Activated T-cell treated with anti-CD3 and anti-CD28 coated beads for 1 hour (primary cell): ENCODE measurements at places on chromosomes 5 and 9.

- no peak for DNase-seq
Measured at GRCh38 chr9:130864541-130864940, 29.5 kb downstream of the ABL1 start.

- peak; percentile 55 for DNase-seq
Measured at GRCh38 chr5:73451224-73452130, 2.9 kb upstream of the FOXD1 start.

- DNase-seq, result no peak
Measured at GRCh38 chr9:37732086-37732741, 21.4 kb upstream of the TRMT10B start.

DNA sequence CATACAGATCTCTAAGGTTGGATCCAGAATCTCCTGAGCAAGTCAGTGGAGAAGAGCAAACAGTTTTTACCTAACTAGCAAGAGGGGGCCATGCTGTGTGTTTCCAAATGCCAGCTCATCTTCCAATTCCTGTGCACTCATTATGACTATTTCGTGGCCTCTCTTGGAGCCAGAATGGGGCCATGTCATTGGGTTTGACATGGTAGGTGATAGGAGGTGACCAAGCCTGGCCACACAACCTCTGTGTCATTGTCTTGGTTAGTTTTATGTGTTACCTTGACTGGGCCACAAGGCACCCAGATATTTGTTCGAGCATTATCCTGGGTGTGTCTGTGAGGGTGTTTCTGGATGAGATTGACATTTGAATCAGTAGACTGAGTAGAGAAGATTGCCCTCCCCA lies 206.2 kb downstream of the HSPA4 start:
- DNase-seq, result no peak

DNA sequence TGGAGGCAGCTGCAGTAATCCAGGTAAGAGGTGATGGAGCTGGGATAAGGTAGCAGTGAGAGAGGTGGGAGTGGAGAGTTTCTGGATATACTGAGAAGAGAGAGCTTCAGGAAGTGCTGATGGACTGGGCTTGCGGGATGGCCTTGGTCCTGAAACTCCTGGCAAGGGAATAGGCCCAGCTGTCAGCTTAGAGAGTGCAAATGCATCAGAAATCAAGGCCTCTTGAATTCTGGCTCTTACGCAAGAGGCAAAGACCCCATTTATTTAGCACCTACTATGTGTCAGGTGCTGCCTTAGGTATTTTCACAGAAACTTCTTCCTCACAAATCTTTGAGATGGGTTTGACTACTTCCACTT lies 227.2 kb upstream of the MAP3K1 start:
- no peak for DNase-seq

- DNase-seq, result peak; percentile 92
Measured at GRCh38 chr5:163505368-163506094, at the start of gene MAT2B. Gene MAT2B (plus strand): TSS chr5:163505619. CDS start chr5:163505687, 68 bp downstream.

GRCh38 chr9:23736293-23736692 lies 89.7 kb downstream of the ELAVL2 start:
- no peak for DNase-seq

- DNase-seq, result no peak
Measured at GRCh38 chr5:177314376-177315342, 3.0 kb upstream of the MXD3 start.

DNA sequence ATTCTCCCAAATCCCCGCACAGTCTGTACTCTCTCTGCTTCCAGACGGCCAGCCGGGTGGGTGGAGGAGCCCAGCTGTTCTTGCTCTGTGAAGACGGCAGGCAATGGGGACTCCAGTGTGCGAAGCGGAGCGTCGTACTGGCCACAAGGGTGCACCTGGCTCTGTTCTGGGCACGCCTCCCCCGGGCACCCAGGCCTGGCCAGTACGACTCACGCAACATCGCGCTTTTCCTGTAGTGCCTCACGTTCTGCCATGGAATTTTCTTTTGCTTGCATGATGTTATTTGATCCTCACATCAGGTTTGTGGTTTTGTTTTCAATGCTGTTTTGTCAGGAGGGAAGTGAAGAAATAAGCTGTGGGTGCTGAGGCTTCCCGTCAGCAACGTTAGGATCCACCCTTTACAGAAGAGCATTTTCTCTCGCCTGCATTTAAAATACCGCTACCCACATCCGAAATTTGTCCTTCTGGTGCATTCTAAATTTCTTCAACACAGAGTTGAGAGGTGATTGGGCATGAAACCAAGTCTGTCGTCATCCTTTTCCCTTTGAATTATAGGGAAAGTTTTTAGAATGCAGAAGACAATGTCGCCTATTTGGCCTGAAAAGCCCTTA lies 311.7 kb downstream of the TRIM36 start:
- no peak for DNase-seq

DNA sequence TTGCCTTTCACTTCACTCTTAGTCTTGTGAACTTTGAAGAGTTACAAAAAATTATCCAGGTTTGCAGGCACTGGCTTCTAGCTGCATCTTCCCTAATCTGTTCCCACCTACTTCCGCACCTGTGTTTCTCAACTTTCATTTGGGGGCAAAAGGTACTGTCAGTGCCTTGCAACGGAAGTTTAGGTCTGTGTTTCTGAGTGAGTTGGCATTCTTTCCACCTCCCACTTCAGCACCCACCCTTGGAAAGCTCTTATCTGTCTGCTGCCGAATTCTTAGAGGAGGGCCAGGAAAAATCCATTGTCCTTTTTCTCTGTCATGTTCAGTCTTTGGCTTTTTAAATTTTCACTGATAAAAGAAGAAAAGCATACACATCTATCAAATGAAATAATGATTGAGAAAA lies 89.7 kb upstream of the RASGRF2 start:
- DNase-seq, result no peak

GRCh38 chr5:125775896-125776295 lies 647.3 kb upstream of the GRAMD2B start:
- no peak for DNase-seq

DNA sequence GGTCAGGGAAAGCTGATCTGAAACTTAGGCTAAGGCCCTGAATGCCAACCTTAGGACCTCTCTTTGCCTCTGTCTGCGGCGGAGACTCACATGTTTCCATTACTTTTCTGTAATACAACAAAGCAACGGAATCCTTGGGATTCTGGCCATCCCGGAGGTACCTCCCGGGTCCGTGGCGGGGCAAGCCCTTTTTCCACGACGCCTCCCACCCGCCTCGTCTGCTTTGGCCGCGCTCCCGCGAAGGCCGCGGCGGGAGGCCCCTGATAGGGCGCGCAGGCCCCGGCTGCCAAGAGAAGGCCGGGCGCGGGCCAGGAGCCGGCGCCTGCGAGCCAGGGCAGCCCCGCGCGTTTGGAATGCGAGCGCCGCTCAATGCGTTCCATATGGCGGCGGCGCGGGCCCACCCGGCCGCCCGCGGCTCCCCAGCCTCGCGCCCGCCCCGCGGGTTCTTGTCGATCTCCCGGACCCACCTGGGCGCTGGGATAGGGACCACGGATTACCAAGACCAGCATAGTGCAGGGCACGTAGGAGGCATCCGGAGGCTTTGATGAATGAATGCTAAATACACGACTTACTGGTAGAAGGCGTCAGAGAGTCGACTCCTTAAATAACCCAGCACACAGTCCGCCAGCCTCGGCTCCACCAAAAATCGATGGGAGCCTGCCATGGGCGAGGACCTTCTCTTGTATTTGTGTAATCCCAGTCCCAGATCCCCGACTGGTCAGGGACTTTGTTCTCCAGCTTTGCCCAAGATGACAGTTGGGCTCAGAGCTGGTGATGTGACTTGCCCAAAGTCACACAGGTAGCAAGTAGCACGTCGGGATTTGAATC lies 17.5 kb upstream of the PHF19 start:
- DNase-seq, result peak; percentile 36

DNA sequence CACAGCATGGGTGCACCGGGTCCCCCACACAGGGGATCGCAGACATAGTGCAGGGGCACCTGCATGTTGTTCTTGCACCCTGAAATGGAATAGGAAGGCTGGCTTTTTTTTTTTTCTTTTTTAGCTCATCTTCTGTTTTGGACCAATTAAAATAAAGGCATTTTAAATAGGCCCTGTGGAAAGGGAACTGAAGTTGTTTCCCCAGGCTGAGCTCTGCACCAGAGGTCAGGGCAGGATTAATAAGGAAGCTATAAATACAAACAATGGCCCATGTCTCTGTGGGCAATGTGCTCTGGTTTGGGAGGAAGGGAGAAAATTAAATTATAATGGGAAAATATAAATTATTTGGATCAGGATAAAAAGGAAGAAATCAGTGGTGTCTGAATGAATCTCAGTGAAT lies 21.2 kb upstream of the KCNMB1 start:
- DNase-seq, result no peak

DNA sequence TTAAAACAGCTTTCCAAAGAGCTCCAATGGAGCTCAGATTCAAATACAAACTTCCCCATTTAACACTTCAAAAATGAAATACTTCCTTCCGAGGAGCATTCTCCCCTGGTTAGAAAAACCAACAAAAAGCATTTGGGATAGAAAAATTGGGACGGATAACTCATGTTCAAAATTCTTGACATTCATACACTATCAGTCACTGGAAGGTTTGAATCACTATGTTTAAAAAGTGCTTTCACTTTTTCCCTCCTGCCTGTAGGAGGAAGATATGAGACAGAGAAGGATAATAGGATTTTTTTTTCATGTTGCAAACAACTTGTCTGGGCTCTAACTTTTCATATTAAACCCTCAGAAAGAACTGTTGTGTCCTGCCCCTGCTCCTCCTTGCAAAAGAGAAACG lies 412.0 kb downstream of the ACTL7B start:
- DNase-seq, result no peak

DNA sequence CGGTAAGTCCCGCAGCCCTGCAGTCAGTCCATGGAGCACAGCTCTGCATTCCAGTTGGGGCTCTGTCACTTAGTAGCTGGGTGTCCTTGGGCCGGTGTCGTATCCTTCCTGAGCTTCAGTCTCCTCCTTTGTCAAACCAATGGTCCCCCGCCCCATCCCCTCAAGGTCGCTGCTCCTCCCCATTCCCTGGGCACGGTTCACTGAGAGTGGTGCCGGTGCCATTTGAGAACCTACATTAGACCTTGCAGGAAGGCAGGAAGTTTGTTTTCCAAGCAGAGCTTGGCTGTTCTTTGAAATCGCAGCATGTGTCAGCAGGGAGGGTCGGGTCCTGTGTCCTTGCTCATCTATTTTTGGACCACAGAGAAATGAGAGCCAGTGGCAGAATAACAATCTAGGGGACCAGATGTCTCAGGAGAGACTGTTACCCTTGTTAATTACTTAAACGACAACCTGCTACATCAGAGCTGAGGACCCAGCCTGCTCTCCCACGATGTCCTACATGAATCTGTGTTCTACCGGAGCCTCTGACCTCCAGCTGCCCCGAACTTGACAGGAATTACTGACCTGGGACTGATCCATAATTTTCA lies 21.7 kb upstream of the BARHL1 start:
- no peak for DNase-seq

DNA sequence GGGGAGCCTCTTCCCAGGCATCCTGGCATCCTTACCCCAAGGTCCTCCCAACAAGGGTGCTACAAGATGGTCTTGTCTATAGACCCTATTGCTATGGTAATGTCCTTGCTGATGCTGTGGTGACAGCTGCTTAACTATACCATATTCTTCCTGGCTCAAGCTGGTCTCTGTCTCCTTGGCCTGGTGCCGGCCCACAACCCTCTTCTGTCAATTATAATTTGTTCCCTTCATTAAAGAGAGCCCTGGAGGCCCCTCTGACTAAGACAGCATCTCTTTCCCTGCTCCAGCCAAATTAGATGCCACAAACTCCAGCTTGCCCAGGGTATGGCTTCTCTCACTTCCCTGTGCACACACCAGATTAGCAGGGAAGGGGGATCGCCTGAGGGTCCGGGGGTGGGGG lies 86.7 kb downstream of the PSD2 start:
- no peak for DNase-seq

- DNase-seq, result no peak
Measured at GRCh38 chr5:14178091-14178490, 34.9 kb downstream of the TRIO start.

- DNase-seq, result no peak
Measured at GRCh38 chr5:132434416-132435286, 55.9 kb downstream of the IRF1 start.

GRCh38 chr9:23789529-23790254 lies 36.3 kb downstream of the ELAVL2 start:
- DNase-seq, result no peak
